ENCODE measurements at places on chromosomes 6 and 20.

- no peak for DNase-seq
These were observed 76.3 kb downstream of the CDK19 start for GRCh38 chr6:110738899-110739365.

- DNase-seq, result no peak
These were observed 914 bp downstream of the SNAP91 start for GRCh38 chr6:83707829-83708545.

- DNase-seq, result peak; percentile 51
These were observed 55.0 kb upstream of the VSX1 start for GRCh38 chr20:25136643-25137559.

- no peak for DNase-seq
These were observed 49.6 kb downstream of the NINL start for GRCh38 chr20:25535762-25536161.

- no peak for DNase-seq
These were observed 34.8 kb downstream of the WRNIP1 start for GRCh38 chr6:2799936-2800527.

DNA sequence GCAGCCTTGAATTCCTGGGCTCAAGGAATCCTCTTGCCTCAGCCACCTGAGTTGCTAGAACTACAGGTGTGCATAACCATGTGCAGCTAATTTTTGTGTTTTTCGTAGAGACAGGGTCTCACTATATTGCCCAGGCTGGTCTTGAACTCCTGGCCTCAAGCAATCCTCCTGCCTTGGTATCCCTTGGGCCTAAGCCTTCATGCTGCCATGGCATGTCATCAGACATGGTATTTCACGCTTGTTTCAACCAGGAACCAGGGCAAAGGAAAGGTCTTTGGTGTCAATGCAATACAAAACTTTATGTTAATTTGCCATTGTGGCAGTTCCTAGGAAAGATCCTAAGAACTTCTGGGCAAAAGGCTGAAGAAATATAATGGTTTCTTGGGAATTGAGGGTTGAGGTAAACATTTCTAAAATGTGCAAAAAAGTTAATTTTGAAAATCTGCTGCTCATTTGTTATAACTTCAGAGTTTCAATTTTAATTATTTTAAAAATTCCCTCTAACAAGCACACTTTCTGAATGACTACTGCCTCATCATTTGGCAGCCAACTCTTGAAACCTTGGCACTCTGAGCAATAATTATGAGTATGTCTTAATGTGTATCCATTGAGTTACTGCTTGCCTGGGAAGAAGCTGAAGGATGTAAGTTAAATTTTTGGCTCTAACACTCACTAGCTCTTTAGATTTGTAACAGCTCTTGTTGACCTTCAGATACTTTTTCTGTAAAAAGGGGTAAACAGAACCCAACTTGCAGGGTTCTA lies 154.1 kb downstream of the GJA10 start:
- DNase-seq, result no peak

- peak; percentile 58 for DNase-seq
These were observed 208.6 kb upstream of the AGPAT4 start for GRCh38 chr6:161482517-161482858.

DNA sequence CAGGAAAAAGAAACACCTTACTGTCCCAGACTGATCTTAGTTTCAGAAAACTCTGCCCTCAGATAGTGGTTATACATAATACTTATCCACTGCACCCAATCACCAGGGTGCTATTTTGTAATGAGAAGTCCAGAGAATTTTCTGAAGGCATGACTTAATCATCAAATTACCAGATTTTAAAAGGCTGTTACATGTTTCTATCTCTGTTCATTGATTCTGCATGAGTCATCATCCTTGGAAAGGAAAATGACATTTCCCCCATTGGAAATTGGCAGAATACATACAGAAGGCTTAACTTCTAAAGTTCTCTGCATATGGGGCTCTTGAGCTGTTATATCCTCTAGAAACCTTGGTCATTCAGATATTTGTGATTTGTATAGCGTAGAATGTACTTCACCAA lies 587.9 kb upstream of the FLRT3 start:
- no peak for DNase-seq

DNA sequence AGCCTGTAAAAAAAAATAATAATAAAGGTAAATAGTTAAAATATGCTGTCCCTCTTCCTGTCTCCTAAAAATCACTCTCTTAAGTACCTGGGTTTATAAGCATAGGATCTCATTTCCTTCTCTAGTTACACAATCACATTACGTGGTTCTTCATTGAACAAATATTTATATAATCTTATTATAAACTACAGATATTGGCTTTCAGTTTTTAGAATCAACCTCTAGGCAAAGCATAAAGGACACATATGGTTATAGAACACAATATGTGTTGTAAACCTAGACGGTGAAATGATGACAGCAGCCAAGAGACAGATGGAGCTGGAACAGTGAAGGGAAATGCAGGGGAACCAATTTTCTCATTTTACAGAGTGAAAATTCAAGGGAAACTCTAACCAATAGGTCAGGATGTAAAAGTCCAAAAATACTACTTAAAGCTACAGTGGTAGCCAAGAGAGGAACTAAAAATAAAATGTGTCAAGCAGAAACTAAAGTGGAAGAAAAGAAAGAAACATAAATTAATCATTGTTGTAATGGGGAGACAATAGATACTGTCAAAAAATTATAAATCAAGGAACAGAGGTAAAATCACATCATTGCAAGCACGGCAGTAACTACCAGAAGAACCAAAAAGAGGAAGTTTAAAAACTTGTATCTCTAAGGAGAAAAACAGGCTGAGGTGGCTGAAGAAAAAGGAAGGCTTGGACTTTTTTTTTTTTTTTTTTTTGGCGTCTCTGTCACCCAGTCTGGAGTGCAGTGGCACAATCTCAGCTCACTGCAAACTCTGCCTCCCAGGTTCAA lies 82.8 kb upstream of the CDYL start:
- DNase-seq, result peak; percentile 14

All from fibroblast of villous mesenchyme (primary cell).